ENCODE measurements at places on chromosomes 3 and 15. TPM values are rescaled to one million over a fixed set of nuclear protein-coding genes. Genes with fewer than 3 reads are reported as not detected.
A peak's percentile ranks its signal among the peaks of the same experiment; 100 is the strongest.

The CPA3 gene
- 48.6 TPM for total RNA-seq

The GOLGA8B gene
- 55.5 TPM for total RNA-seq

- no peaks in the 10 kb centered on the region for H3K36me3 ChIP-seq
- H3K4me1 ChIP-seq: no peaks in the 10 kb centered on the region
- no peak overlapping the region for H3K27ac ChIP-seq
Observed at GRCh38 chr3:27307566-27307965, 61.6 kb downstream of the NEK10 start.

- peak overlapping the region; percentile 28 for H3K27ac ChIP-seq
- no peaks in the 10 kb centered on the region for H3K4me1 ChIP-seq
- no peaks in the 10 kb centered on the region for H3K27me3 ChIP-seq
- DNase-seq: no peak
Observed at GRCh38 chr3:125310623-125311081, 64.5 kb downstream of the ZNF148 start.

- no peak overlapping the region for H3K27ac ChIP-seq
- H3K4me3 ChIP-seq: no peak overlapping the region
- no peaks in the 10 kb centered on the region for H3K36me3 ChIP-seq
- peaks cover 4% of the 10 kb centered on the region for H3K27me3 ChIP-seq
- no peak for DNase-seq
Observed at GRCh38 chr3:14278799-14279625, 100.4 kb downstream of the LSM3 start.

DNA sequence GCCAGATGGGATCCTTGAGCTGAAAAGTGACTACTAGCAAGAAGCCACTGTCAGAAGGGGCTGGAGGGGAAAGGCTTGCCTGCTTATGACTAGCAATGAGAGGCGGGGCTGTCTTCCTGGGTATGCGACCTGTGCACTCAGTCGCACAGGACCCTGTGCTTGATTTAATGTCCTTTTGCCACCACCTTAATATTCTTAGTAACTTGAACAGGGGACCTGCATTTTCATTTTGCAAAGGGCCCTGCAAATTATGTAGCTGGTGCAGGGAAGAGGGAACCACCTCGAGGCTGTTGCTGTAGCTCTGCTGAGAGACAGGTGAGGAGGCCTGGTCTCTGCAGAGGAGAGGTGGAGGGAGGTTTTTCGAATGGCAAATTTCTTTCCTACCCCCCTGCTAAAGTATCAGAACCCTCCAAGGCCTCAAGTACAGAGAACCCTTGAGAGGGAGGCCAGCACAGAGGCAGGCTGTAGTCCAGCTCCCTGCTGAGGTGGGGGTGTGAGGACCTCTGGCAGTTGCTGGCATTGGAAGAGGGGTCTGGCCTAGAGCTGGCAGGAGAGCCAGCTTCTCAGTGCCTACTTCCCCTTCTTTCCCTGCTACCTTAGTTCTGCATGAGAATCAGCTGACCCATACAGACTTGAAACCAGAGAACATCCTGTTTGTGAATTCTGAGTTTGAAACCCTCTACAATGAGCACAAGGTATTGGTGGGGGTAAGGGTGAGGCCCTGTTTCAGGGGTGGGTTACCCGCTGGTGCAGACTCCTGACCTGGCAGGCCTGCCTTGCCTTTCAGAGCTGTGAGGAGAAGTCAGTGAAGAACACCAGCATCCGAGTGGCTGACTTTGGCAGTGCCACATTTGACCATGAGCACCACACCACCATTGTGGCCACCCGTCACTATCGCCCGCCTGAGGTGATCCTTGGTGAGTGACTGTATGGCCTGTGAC is 11.4 kb downstream of the CLK3 start:
- peaks cover 100% of the 10 kb centered on the region for H3K36me3 ChIP-seq
- no peak for DNase-seq
- no peaks in the 10 kb centered on the region for H3K27me3 ChIP-seq
- H3K27ac ChIP-seq: no peak overlapping the region
- H3K4me3 ChIP-seq: no peak overlapping the region
- H3K4me1 ChIP-seq: peaks cover 14% of the 10 kb centered on the region

DNA sequence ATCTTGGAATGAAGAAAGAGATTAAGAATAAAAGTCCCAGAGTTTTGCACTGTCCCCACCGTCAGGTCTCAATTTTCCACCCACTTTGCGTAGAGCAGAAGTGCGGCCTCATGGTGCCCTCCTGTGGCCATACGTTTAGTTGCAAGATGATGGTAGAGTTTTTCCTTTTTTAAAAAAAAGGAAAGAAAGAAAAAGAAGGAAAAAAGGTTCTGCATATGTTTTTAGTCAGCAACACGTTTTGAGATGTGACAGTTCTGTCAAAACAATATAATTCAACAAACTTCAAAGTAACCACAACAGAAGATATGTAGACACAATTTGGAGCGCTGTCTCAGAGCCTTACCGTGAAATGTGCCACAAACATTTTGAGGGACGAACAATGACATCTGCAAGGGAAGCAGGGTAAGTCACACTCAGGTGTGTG is 24.6 kb downstream of the EBLN2 start:
- no peaks in the 10 kb centered on the region for H3K4me1 ChIP-seq
- H3K27me3 ChIP-seq: no peaks in the 10 kb centered on the region
- no peak overlapping the region for H3K4me3 ChIP-seq
- no peak overlapping the region for H3K27ac ChIP-seq
- no peak for DNase-seq

DNA sequence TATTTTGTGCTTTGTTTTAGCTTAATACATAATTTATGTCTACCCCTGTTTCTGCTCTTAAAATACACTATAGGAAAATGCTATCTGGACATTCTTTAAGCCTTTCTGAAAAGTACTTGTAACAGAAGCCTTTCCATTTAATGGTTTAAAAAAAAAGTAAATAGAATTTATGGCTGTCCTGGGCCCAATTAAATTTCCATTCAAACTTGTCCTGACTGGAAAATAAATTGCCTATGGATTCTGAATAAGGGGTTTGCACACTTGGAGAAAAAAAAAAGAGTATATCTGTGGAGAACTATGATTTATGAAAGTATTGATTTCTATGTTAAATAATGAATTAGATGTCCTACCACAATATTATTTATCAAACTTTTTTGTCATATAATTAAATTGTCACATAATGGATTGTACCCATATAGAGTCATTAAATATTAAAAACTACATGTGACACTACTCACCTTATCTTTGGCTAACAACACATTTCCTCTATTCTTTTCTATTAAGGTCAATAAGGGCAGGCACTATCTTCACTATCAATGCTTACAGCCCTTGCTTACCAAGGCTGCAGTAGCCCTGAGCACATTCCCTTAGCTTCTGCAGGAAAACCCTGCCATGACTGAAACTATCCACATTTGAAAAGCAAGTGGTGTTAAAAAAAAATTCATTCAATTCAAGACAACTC is 396.1 kb upstream of the ROBO2 start:
- H3K27ac ChIP-seq: no peak overlapping the region
- no peaks in the 10 kb centered on the region for H3K4me1 ChIP-seq
- no peak for DNase-seq

DNA sequence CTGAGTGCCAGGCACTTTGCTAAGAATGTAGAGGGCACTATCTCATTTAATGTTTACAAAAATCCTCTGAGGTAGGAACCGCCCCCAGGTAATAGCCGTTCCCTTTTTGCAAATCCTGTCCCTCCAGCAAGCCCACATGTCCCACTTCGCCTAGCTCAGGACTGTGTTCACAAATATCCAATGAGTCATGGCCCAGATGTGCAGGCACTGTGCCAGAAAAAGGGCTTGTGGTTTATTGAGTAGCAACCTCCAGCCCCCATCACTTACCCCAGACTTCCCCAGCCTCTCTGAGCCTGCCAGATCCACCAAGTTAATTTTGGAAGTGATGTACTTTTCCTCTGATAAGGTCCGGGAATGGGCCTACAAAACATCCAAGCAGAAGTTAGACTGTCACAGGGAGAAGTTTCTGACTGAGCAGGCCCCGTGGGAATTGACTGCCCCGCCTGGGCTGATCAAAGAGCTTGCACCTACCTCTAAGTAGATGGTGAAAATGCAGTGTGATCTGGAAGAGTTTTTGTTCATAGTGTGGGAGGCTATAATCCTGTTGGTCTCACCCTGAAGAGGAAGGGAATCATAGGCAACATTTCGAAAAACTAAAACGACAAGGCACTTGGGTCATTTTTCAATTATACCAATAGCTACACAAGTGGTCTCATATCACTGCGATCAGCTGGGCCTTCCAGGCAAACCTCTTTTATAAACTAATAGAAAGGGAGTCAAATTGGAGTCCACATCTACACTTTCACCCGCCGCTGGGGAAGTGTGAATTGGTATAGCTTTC is 15.7 kb downstream of the KIF9 start:
- H3K4me3 ChIP-seq: no peak overlapping the region
- H3K27me3 ChIP-seq: no peaks in the 10 kb centered on the region
- DNase-seq: peak; percentile 58
- no peak overlapping the region for H3K27ac ChIP-seq

GRCh38 chr15:67481680-67482079 is 39.3 kb upstream of the C15orf61 start:
- DNase-seq: no peak
- no peaks in the 10 kb centered on the region for H3K36me3 ChIP-seq
- H3K4me1 ChIP-seq: no peaks in the 10 kb centered on the region
- no peak overlapping the region for H3K4me3 ChIP-seq
- H3K27ac ChIP-seq: no peak overlapping the region

- DNase-seq: no peak
- no peak overlapping the region for H3K4me3 ChIP-seq
- H3K27ac ChIP-seq: no peak overlapping the region
- no peaks in the 10 kb centered on the region for H3K36me3 ChIP-seq
- H3K27me3 ChIP-seq: no peaks in the 10 kb centered on the region
Observed at GRCh38 chr3:9911863-9912262, 5.0 kb upstream of the IL17RC start.

- H3K4me1 ChIP-seq: no peaks in the 10 kb centered on the region
- no peaks in the 10 kb centered on the region for H3K27me3 ChIP-seq
- H3K36me3 ChIP-seq: no peaks in the 10 kb centered on the region
Observed at GRCh38 chr3:168884353-168884903, 779.1 kb downstream of the MECOM start.
